ENCODE measurements at places on chromosomes 16 and 17. TPM values are rescaled to one million over a fixed set of nuclear protein-coding genes. Genes with fewer than 3 reads are reported as not detected.

DNA sequence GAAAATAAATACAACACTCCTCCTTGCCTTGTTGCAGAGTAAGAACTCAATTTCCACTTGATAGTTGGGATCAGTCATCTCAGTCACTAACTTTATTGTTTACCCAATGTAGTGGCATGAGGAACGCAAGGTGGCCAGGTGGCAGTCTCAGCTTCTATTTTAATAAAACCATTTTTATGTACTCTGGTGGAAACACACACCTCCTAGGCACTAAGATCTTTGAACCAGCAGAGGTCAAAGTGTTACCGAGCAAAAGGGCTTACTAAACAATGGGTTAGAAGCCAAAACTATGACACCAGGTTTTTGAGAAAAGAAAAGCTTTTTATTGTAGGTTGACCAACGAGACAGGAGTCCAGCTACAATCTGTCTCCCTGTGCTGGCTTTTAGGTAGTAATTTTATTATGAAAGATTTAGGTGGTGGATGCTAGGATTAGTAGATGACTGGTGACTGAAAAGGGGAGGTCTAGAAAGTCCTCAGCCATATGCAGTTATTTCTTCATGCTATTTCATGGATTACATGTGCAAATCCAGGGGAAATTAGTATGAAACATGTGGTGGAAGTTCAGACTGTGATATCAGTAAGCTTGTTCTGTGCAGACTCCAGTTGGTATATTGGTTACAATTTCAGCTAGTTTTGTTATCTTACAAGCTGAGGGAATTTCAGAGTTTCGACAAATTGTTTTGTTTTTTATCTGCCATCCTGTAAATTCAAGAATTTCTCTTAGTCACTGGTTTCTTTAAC, 122.3 kb downstream of the PCTP start:
- DNase-seq, result no peak
- H3K4me1 ChIP-seq, result no peaks in the 10 kb centered on the region

DNA sequence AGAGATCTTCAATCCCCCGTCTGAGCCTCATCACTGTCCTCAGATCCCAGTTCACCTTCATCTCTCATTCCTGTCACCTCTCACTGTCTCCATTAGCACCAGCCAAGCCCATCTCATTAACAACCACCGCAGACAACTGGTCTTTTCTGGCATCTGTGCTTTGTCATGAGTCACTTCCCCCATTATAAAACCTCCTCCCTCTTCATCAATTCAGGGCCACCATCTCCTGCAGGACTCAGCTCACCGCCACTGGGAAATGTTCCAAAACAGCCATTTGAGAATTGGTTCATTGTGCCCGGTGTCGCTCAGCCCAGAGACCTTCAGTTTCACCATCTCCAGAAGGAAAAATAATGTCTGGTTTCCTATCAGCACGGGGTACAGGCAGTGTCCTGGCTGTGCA, 56.9 kb upstream of the TEKT3 start:
- no peaks in the 10 kb centered on the region for H3K36me3 ChIP-seq
- no peak overlapping the region for H3K27ac ChIP-seq
- H3K27me3 ChIP-seq, result no peaks in the 10 kb centered on the region
- no peaks in the 10 kb centered on the region for H3K4me1 ChIP-seq
- DNase-seq, result no peak

Gene TNK1
- 19.8 TPM for total RNA-seq

DNA sequence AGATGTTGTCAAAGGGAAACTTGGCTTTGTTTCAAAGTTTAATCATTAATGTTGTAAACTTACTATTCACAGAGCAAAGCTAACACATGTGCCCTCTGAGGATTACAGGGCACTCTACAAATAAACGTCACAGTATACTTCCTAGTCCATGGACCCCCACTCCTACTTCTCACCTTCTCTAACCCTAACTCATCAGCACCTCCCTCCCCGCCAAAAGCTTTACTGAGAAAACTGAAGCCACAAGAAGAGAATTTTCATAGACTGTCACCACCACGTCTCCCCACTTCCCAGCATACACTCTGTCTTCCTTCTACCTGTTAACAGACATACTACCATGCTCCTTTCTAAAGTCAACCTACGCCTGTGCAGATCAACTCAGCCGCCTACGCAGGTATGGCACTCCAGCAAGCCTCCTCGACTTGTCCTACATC, 29.0 kb downstream of the HELZ start:
- H3K27ac ChIP-seq, result peak overlapping the region; percentile 7
- H3K36me3 ChIP-seq, result no peaks in the 10 kb centered on the region
- H3K4me1 ChIP-seq, result peaks cover 26% of the 10 kb centered on the region
- DNase-seq, result no peak
- H3K27me3 ChIP-seq, result no peaks in the 10 kb centered on the region

- no peaks in the 10 kb centered on the region for H3K36me3 ChIP-seq
- H3K27me3 ChIP-seq, result no peaks in the 10 kb centered on the region
- no peak for DNase-seq
Measured at GRCh38 chr16:47461598-47462266, 601 bp downstream of the PHKB start.

Gene PHB1
- 67.2 TPM for total RNA-seq

GRCh38 chr16:83878838-83879237, 20.1 kb upstream of the MLYCD start:
- no peaks in the 10 kb centered on the region for H3K4me1 ChIP-seq
- no peaks in the 10 kb centered on the region for H3K36me3 ChIP-seq
- DNase-seq, result no peak
- no peak overlapping the region for H3K27ac ChIP-seq

All from Peyer's patch (tissue), 4 donors.